ENCODE measurements at places on chromosomes 7 and 10.

- DNase-seq, result no peak
- H3K36me3 ChIP-seq, result no peaks in the 10 kb centered on the region
- H3K27me3 ChIP-seq, result peaks cover 6% of the 10 kb centered on the region
Measured at GRCh38 chr10:132141526-132142395, 45.0 kb upstream of the DPYSL4 start.

GRCh38 chr7:48052748-48053147 lies 17.4 kb downstream of the C7orf57 start:
- H3K27me3 ChIP-seq, result no peaks in the 10 kb centered on the region
- H3K36me3 ChIP-seq, result no peaks in the 10 kb centered on the region
- no peak overlapping the region for H3K4me3 ChIP-seq
- H3K27ac ChIP-seq, result no peak overlapping the region
- no peaks in the 10 kb centered on the region for H3K4me1 ChIP-seq

DNA sequence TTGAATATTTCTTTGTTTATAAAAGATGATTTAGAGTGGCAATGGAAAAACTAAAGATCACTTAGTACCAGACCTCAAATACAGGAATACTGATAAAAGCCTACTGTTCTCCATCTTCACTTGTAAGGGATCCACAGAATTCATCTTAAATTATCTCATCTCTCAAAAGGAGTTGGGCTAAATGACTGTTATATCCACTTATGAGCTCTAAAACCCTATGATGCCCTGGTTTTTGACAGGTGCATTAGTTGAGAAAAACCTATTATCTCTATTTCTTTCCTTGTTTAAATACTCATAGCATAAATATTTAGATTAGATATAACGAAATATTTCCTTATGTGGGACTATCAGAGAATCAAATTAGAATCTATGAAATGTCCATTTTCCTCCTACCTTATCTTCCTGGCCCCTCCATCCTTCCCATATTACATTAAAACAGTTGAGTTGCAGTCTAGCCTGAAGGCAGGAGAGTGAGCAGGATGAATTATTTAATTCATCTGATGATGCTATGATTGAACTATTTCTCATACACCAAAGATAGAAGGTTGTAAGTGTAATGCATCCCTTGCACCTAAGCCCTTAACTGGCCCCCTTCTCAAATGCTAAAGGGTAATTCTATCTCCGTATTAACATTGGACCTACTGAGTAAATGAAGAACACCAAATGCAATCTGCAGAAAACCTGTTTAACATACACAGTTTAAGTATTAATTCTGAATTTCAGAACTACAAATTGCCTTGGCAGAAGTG lies 29.7 kb downstream of the PPP3CB start:
- H3K4me1 ChIP-seq, result no peaks in the 10 kb centered on the region
- H3K36me3 ChIP-seq, result peaks cover 76% of the 10 kb centered on the region
- no peak for DNase-seq
- no peak overlapping the region for H3K27ac ChIP-seq

DNA sequence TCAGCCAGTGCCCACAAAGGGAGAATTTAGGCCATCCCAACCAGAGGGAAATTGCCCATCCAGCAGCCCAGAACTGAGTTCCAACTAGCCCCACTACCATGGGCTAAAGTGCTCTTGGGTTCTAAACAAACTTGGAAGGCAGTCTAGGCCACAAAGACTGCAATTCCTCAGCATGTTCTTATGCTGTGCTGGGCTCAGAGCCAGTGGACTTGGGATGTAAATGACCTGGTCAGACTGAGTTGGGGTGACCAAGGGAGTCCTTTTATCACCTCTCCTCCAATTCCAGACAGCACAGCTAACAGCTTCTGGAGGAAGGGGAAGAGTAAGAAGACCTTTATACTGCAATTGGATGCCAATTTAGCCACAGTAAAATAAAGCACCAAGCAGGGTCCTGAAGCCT lies 607.2 kb upstream of the KCND2 start:
- H3K27me3 ChIP-seq, result no peaks in the 10 kb centered on the region
- no peaks in the 10 kb centered on the region for H3K36me3 ChIP-seq
- no peak overlapping the region for H3K27ac ChIP-seq
- no peak overlapping the region for H3K4me3 ChIP-seq
- no peak for DNase-seq
- H3K4me1 ChIP-seq, result no peaks in the 10 kb centered on the region

DNA sequence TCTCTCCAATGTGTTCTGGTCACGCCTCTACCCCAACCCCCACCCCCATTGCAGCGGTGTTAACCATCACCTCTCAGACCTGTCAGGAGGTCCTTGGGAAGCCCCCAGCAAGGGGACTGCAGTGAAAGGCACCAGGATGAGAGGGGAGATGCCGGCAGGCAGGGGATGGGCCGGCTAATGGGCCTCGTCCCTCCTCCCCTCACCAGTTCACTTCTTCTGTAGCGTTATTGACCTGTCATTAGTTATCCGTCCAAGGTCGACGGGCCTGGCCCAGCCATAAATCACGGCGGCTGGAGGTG lies 18.8 kb downstream of the POLL start:
- no peak for DNase-seq
- H3K27ac ChIP-seq, result no peak overlapping the region
- H3K4me3 ChIP-seq, result peak overlapping the region; percentile 72
- no peaks in the 10 kb centered on the region for H3K36me3 ChIP-seq
- H3K27me3 ChIP-seq, result peaks cover 28% of the 10 kb centered on the region

Data from upper lobe of left lung (tissue), 6 donors.